ENCODE measurements at places on chromosomes 2 and 18.

- no peak for DNase-seq
Observed at GRCh38 chr2:36750101-36750500, 53.6 kb downstream of the VIT start.

- DNase-seq, result no peak
Observed at GRCh38 chr2:3770724-3771415, 67.5 kb downstream of the DCDC2C start.

DNA sequence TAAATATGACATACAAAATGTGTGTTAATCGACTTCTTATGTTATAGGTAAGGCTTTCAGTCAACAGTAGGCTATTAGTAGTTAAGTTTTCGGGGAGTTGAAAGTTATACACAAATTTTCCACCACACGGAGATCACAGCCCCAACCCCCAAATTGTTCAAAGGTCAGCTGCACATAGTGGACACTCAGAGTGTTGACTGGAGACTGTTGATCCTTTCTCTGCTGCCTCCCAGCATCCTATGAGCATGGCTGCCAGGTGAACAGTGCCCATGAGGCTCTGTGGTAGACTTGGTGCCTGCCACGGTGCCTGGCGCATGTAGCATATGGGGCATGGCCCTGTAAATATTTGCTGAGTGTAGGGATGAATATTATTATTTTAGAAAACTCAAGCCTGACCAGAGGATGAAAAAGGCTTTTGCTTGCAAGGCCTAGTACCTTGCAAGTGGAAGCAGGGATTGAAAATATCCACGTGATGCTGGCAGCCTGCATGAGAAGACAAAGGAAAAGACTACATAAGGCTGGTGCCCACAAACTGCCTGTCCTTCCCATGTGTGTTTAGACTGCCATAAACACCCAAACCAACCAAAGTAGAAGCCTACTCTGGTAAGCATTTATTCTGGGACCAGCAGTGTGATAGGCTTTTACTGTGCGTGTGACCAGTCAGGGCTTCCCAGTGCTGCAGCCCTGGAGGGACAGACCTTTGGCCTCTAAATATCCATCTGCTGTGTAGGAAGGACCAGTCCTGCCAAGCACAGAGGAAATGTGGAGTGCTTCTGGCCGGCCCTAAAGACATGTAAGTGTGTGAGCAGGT lies 226.1 kb downstream of the LDLRAD4 start:
- no peak for DNase-seq

DNA sequence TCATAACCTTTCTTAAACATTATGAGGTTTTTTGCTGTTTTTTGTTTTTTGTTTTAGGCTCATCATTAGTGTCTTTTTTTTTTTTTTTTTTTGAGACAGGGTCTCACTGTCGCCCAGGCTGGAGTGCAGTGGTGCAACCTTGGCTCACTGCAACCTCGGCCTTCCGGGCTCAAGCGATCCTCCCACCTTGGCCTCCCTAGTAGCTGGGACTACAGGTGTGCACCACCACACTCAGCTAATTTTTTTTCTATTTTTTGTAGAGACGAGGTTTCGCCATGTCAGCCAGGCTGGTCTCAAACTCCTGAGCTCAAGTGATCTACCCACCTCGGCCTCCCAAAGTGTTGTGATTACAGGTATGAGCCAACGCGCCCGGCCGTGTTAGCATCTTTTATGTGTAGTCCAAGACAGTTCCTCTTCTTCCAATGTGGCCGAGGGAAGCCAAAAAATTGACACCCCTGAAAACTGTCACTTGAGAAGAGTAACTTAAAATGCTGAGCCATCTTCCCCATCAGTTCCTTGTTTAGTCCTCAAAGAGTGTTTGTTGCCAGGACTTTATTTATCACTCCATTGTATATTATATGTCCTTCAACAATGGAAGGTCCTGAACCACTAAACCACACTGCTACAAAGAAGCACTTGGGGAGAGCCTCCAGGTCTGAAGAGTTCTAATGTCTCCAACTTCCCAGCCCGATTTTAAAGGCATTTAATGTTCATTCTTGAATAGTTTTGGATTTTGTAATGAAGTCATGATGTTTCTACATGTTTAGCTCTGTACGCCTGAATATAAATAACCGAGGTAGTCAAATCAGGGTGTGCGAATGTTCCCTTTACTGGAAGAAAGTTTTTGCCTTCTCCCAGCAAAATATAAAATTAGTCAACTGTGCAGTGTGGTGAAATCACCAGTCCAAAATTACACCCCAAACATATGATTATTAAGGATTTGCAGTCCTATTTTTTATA lies 26.4 kb downstream of the ZNF516 start:
- no peak for DNase-seq

- no peak for DNase-seq
Observed at GRCh38 chr2:4840791-4841190, 851.4 kb upstream of the SOX11 start.

GRCh38 chr2:168350380-168350779 lies 103.0 kb upstream of the STK39 start:
- DNase-seq, result no peak
